CD4-positive, CD25-positive, alpha-beta regulatory T cell (primary cell): ENCODE measurements at places on chromosomes 12 and 14. TPM values are rescaled to one million over a fixed set of nuclear protein-coding genes. Genes with fewer than 3 reads are reported as not detected.
A peak's percentile ranks its signal among the peaks of the same experiment; 100 is the strongest.

GRCh38 chr12:86290615-86291014 lies 34.4 kb upstream of the MGAT4C start:
- no peaks in the 10 kb centered on the region for H3K27me3 ChIP-seq
- no peaks in the 10 kb centered on the region for H3K36me3 ChIP-seq
- no peak overlapping the region for H3K27ac ChIP-seq

DNA sequence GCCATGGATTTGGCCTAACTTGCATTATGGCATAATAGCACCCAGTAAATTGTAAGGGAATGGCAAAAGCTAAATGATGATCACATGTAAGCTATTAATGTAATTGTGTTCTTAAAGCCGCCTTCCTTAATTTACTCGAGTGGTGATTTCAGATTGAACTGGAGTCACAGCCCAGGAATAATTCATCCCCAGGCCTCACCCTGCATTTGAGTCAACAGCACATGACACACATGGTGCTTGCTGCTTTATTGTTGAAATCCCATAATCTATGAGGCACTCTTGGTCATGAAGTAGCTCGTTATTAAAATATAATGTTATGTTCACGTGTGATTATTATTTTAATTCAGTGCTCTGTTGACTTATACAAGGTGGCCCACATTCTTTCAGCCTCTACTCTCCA lies 547.5 kb downstream of the VRK1 start:
- no peak overlapping the region for H3K27ac ChIP-seq
- H3K4me3 ChIP-seq: no peak overlapping the region
- no peak for DNase-seq
- H3K4me1 ChIP-seq: no peaks in the 10 kb centered on the region

DNA sequence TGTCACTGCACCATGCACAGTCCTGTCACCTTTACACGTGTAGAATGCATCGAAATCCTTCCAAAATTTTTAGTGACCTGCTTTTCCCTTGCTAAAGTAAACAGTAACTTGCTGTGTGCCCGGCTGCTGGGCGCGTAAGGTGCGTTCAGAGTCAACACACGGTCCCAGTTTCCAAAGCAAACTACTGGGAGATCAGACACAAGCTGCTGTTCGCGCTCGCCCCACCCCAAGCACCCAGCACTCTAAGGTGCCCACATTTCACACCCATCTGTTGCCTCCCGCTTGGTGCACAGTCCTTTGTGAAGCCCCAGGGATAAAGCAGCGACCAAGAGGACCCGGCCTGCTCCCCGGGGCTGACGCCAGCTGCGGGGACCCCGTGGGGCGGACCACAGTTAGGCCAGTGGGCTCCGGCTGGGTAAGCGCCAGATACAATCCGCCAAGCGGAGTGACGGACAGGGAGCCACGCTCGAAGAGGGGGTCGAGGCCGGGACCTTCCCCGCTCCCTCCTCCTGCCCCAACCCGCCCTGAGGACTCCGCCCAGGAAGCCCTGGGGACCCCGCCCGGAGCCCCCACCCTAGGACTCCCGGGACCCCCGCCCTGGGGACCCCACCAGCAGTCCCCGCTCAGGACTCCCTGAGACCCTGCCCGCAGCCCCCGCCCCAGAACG lies 633 bp downstream of the STX2 start:
- peak; percentile 31 for DNase-seq
- peak overlapping the region; percentile 60 for H3K27ac ChIP-seq
- no peaks in the 10 kb centered on the region for H3K27me3 ChIP-seq

- no peaks in the 10 kb centered on the region for H3K4me1 ChIP-seq
- H3K36me3 ChIP-seq: peaks cover 5% of the 10 kb centered on the region
- H3K4me3 ChIP-seq: no peak overlapping the region
- H3K27ac ChIP-seq: no peak overlapping the region
Observed at GRCh38 chr14:69214393-69214792, 23.1 kb downstream of the EXD2 start.

The CLEC9A gene
- total RNA-seq: not detected

The PLCZ1 gene
- total RNA-seq: not detected

The KCNH3 gene
- total RNA-seq: 1.2 TPM
